ENCODE measurements at places on chromosomes 11 and 22.

DNA sequence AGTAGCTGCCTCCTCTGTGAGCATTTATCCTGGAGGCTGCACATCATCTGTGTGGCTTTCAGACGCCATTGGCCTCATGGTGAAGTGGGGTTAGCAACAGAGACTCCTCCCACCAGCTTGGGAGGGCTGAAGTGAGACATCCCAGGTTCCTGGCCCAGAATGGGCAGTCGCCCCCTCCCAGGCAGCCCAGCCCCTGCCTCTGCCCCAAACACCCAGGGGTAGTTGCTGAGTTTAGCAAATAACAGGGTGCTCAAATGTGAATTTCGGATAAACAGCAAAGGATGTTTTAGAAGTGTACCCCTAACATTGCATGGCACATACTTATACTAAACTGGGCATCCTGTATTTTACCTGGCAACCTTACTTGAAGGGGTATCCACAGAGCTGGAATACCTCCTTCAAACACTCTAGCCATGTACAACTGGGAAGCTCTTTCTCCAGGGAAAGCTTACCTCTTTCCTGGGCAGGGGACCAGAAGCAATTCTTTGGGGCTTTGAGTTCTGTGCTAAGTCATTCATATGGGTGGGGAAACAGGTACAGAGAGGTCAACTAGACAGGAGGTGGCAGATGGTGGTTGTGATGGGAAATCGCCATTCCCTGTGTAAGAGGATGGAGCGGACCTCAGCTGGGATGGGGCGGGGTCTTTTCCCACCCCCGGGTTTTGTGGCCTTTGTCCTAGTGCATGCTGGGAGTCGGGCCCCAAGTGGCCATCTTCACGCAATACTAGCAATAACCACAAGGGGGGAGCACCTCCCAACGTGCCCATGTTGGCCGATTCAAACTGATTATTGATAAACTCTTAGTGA, 19.3 kb downstream of the MTFP1 start:
- peak; percentile 77 for DNase-seq

- DNase-seq = no peak
Observed at GRCh38 chr11:58688789-58689503, 42.8 kb downstream of the GLYAT start.

DNA sequence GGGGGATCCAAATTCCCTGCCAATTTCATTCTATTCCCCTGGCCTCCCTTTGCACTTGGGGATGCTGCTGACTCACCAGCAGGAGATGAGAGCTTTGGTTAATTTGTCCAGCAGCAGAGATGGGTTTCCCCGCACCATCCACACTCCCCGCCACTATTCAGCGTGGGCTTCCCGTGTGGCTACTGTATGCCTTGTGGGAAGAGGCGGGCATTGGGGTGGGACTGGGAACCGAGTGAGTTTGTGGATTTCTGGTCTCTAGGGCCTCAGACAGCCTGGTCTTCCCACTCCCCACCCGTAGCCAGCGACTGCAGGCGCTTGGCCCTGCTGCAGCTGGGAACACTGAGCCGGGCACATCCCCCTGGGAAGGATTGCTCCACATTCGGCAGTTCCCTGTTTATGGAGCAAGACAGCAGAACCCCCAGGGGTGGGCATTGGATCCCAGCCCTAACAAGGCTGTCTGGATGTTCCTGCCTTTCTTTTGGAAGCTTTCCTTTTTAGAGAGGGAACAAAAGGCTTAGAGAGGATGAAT, 23.4 kb downstream of the KIAA1671 start:
- DNase-seq = no peak

DNA sequence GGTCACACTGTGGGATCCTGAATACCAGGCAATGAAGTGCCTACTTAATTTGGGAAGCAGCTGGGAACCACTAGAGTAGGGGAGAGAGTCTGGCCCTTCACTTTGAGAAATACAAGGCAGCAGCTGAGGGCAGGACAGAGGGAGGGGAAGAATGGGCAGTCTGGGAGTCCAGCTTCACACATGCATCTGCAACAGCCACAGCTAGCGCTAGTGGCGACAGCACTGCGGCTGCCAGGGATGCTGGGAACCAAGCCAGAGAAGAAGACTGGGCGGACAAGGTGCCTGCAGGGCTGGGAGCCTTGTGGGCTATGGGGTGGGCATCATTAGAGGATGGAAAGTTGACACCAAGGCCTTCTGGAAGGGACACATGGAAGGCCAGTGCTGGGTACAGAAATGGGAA, 15.8 kb downstream of the SCUBE2 start:
- peak; percentile 53 for DNase-seq

DNA sequence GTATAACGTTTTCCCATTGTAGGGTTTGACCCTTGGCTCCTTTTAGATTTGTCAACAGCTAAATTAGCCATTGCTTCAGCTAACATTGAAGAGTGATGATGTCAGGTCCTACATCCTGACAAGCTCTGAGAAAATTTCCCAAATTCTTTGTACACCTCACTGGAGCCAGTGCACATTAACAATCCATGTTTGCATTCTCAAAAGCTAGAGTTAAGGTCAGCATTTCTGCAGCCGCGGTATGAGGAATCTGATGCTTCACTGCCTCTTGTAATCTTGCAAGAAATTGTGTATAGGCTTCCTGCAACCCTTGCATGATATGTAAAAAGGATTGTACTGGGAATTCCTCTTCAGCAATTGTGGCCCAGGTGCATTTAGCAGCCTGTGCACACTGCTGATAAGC, 33.1 kb upstream of the NCAM1 start:
- DNase-seq = no peak

GRCh38 chr11:86140334-86140990, 71.6 kb upstream of the PICALM start:
- DNase-seq = no peak

GRCh38 chr11:100942016-100942415, 187.6 kb downstream of the PGR start:
- peak; percentile 31 for DNase-seq

GRCh38 chr11:57904376-57904775, 119.3 kb upstream of the OR9Q1 start:
- DNase-seq = no peak

DNA sequence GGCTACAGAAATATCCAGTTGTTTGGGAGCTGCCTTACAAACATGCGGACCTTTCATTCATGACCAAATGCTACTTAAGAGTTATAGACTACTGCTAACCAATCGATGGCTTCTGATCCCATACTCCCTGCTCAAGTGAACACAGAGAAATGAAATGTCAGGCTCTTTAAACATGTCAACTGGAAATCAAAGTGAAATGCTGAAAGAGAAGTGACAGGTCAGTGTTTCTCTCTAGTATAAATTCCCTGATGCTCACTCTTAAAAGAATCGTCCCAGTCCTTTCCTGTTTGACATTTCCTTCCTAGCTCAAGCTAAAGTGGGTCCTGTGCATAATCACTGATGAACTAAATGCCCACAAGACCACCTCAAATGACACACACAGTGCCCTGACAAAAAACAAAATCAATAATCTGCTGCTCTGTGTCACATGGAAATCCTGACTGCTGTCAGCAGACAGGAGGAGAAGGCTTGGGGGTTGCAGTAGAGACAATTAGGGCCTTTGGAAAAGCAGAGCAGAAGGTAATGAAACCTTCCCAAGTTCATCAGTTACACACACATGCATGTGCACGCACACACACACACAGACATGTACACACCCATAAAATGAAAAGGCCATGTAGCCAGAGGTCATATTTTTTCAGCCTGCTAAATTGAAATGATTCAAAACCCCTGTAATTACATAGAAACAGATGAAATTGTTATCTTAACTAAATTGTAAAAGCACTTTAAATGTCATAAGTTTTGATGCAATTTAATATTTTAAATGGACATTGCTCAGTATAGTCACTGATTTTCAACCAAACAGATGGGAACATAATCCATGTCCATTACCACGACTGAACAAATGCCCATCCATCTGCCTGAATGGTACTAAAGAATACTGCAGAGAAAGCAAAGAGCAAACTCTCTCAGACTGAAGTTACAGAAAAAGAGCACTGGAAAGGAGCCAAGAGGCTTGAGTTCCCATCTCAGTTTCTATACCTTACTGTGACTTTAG, 330.7 kb downstream of the TTC28 start:
- peak; percentile 90 for DNase-seq

Data from NCI-H446 (cell line).